M059J (cell line): ENCODE measurements at places on chromosomes 6 and 20.

DNA sequence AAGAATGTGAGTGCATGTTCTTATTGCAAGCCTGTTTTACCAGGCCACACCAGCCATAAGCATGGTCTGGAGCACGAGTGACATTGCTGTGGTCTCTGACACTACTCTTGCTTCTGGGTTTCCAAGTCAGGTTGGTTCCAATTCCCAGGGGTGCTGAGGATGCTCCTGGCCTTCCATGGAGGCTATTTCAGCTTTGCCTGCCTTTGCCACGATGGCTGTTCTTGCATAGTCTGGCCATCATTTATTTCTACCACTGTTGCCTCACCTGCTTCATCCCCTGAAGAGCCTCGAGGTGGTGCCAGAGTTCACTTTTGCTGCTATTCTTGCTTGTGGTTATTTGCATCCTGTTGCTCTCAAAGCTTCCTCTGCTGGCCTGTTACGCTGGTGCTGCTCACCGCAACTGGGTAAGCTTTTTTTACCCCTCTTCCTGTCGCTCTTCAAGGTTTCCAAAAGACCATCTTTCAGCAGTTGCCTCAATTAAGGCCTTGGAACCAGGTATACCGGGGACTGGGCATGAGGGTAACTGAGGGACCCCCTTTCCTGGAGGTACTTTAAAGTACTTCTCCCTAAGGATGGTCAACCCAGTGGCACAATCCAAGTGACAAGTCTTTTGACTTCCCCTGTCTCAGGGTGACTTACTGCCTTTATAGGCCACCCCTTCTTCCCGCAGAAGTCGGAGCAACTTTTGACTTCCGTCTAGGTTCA is 64.5 kb downstream of the AKAP7 start:
- DNase-seq = peak; percentile 68

DNA sequence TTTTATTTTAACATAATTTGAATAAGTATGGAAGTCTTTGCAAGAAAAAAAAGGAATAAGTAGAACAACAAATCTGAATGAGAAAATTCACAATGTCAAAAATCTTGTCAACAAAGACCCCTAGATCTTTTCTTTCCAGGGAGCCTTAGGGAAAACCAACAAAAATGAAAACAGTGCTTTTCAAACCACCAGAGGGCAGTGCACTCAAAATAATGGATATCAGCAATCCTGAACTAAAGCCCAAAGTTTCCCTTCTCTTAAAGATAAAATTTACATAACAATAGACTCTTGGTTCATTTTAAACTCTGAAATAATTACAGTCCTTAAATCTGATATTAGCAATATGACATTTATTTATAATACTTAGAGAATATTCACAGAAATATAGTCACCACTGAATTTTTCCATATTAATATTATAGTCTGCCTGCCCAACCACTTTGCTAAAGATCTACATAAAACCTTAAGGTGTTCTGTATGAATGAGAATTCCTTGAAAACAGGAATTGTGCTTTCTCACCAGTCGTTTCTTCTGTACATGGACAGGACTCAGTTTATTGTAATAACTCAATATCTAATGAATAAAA is 105.3 kb upstream of the BMP5 start:
- peak; percentile 33 for DNase-seq

DNA sequence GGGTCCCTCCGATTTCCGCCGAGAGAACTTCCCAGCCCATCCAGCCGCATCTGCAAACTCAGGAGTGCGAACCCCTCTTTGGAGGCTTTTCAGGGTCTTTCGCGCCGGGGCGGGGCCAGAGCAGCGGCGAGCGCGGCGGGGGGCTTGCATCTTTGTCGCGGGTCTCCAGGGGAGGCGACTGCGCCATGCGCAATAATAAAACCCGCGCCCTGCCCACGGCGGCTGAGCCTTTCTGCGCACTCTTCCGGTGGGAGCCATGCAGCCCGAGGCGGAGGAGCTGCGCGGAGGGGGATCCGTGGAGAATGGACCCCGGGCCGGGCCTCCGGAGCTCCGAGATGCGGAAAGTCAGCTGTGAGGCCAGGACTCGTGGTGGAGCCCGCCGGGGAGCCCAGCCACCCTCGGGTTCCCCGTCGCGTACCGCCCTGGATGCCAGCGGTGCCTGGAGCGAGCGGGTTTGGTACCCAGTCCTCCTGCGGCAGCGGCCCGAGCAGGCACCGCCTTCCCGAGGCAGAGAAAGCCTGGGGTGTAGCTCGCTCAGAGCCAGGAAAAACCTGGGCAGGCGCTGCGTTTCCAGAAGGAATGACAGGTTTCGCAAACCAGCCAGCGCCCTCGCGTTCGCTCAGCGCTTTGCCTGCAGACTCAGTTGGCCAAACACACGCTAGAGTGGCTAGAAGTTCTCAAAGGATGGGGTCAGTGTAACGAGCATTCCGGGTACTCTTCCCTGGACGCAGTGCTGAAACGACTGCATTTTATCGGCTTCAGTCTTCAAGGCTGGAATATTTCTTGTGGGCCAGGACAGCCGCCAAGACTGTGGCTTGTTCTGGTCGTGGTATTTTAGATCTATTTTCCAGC is 1.2 kb downstream of the AKAP12 start:
- DNase-seq = peak; percentile 79

GRCh38 chr6:157943964-157944283 is 37.7 kb upstream of the SYNJ2 start:
- no peak for DNase-seq

- no peak for DNase-seq
Measured at GRCh38 chr6:35043381-35044130, 97.6 kb downstream of the TCP11 start.

DNA sequence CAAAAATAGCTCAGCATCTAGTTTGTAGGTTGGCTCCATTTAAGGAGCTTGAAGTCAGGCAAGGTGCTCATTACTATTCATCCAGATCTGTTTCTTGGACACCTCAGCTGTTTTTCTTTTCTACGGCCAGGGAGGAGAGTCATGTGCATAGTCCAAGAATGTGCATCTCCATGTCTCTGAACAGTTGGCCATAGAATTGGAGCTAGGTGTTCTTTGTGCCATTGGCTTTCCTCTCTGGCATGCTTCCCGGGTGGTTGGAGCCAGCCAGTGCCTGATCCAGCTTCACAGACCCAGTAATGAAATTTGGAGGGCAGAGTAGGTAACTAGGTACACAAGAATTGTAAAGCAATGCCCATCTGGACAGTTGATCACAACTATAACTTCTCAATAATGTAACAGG is 21.6 kb downstream of the EYA4 start:
- DNase-seq = no peak

DNA sequence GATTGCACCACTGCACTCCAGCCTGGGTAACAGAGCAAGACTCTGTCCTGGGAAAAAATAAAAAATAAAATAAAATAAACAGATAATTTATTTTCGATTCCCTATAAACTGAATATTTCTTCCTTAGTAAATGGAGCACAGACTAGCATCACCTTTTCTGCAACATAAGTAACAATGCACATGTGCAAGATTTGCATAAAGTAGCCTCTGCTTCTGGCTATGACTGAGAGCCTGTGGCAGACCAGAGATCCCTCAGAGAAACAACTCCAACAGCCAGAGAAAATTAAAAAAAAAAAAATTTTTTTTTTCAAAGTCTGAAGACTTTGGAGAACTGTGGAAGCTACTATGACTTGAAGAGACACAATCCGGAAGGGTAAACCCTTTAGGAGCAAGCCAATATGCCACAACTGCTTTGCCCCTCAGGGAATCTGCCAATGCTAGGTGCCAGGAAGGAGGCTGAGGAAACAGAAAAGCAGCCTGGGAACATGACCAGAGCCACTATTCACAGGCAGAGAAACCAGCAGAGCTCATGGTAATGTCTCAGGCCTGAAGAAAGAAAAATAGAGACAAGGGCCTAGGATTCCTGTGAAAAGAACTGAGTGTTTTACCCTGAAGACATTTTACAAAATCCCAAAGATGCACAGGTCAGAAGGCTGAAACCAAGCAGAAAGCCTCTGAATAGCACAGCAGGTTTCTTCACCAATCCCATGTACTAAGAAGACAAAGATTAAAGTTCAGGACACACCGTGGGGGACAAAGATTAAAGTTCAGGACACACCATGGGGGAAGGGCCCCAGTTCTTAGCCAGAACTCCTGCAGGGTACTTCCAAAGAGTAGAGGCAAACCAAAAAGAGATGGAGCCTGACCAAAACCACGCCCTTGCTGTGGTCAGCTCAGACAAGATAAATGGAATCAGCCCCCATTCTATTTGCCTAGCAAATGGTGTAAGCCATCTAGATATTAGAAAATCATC is 25.8 kb downstream of the B4GALT5 start:
- no peak for DNase-seq

GRCh38 chr20:7765221-7765620 is 175.0 kb downstream of the HAO1 start:
- DNase-seq = no peak

DNA sequence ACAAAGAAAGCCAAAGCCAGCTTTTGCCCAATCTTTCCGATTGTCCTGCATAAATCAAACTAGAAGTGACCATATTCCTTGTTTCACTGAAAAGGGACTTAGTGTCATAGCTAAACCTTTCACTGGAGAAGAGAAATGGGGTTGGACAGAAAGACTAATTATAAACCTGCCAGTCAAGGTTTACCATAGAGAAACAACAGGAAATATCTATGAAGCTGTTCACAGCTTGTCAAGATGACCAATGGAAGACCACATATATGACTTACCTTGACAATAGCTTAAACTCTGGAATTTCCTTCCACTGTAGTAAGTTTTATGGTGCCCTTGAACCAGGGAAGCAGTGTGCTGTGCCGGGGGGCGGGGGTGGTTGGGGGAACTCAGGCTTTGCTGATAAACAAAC is 107.7 kb upstream of the PHACTR1 start:
- DNase-seq = peak; percentile 34

DNA sequence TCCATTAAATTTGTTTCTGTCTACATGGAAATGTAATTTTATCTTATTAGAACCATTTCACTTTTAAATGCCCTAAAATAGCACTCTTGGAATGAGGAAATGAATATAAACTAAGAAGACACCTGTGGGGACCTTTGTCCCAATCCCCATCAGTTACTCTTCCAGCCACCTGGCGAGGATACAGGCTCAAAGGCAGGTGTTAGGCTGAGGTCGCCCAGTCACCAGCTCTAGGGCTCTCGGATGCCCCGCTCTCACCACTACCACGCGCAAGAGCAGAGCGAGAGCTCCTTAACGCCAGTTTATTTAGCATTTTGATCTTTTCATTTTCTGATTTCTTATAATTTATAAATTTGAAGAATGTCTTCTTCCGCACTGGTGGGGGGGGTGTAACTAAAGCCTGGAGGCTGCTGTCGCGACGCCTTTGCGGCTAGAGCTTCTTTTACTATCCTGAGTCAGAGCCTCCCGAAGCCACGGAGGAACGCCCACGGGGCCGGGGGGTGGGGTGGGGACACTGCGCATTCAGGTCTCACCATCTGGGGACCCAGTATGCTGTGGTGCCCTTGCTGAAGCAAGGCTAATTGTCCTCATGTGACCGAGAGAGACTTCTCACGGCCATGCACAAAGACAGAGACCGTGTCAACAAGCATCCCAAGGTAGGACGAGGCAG is 38.7 kb upstream of the AFDN start:
- peak; percentile 22 for DNase-seq

GRCh38 chr6:9225441-9225871 is 790.1 kb upstream of the SLC35B3 start:
- peak; percentile 27 for DNase-seq

GRCh38 chr6:135064586-135064985 is 10.0 kb upstream of the HBS1L start:
- no peak for DNase-seq

- DNase-seq = no peak
Measured at GRCh38 chr6:6622501-6622900, 34.0 kb downstream of the LY86 start.

DNA sequence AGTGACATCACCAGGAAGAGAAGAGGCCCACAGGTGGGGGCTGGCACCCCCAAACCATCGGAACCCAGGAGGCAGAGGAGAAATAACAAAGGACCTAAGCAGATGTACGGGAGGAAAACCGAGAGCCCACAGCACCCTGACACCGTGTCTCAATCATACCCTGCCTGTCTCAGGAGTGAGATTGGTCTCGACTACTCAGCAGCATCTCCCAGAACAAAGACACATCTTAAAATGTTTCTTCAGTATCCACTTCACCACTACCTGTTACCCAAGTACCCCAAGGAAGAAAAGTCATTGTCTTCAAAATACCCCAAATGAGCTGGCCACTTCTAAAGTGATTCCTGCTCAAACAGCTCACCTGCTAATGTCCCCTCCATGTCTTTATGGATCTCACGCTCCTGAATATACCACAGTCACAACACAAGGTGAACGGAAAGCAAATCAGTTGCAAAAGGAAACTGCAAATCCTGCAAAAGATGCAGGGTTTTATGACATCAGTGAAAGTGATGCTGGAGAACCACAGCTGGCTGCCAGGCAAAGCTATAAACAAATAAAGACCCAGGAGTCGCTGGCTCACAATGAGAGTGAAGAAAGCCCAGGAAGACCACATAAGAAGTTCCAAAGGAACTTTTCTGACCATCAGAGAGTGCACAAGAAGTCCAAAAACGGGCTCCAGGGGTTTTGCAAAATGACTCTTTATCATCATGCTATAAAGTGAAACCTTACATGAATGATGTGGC is 44.1 kb downstream of the PREX1 start:
- peak; percentile 43 for DNase-seq

- DNase-seq = no peak
Measured at GRCh38 chr20:18683839-18684238, 96.0 kb downstream of the DTD1 start.

DNA sequence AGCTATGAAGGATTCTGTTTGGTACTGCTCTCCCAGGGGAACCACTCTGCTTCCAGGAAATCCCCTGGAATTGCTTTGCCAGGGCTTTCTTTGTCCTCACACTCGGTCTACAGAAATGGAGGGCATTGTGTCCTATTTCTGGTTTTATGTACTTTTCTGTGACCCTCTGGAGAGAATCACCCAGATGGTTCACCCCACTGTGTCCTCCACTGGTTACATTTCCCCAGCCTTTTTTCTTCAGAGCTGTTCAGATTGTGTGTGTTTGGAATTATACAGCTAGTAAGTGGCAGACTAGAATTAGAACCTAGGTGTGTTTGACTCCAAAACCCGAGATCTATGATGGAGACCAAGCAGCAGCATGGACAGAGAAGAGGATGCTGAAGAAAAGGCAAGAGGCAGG is 80.8 kb downstream of the CD164 start:
- DNase-seq = no peak

- no peak for DNase-seq
Measured at GRCh38 chr20:50056951-50057713, 55.8 kb downstream of the UBE2V1 start.

GRCh38 chr6:1089859-1090258 is 222.0 kb upstream of the FOXQ1 start:
- no peak for DNase-seq

GRCh38 chr20:11502061-11502460 is 415.6 kb upstream of the BTBD3 start:
- DNase-seq = peak; percentile 59

GRCh38 chr6:135258970-135259369 is 77.9 kb downstream of the MYB start:
- DNase-seq = peak; percentile 54

- DNase-seq = peak; percentile 44
Measured at GRCh38 chr6:139801571-139802321, 427.3 kb upstream of the CITED2 start.

GRCh38 chr6:111250791-111251354 is 163.6 kb downstream of the SLC16A10 start:
- no peak for DNase-seq
